NCI-H2081 (cell line): ENCODE measurements at places on chromosomes 5 and 9.

DNA sequence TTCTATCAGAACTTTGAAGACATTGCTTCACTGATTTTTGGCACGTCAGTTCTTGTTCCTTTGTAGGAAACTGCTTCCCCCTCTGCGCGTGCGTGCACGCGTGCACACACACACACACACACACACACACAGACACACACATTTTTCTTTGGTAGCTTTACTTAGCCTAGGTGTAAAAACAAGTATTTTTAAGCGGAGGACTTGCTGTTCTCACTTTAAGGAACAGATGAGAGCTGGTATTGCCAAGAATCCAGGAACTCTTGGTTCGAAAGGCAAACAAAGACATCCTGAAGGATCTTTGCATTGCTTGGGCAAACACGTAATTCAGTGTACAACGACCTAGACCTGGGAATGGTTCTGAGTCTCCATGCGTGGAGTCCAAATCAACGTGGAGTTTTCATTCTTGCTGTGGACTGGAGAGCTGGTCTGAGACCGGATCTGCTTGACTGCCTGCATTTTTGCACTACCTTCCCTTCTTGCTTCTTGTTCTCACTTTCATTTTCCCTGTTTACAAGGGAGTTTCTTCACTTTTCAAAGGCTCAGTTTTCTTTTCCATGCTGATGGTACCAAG is 8.2 kb downstream of the TMEM268 start:
- no peak for DNase-seq

GRCh38 chr9:125574126-125574877 is 132.7 kb downstream of the MAPKAP1 start:
- no peak for DNase-seq

DNA sequence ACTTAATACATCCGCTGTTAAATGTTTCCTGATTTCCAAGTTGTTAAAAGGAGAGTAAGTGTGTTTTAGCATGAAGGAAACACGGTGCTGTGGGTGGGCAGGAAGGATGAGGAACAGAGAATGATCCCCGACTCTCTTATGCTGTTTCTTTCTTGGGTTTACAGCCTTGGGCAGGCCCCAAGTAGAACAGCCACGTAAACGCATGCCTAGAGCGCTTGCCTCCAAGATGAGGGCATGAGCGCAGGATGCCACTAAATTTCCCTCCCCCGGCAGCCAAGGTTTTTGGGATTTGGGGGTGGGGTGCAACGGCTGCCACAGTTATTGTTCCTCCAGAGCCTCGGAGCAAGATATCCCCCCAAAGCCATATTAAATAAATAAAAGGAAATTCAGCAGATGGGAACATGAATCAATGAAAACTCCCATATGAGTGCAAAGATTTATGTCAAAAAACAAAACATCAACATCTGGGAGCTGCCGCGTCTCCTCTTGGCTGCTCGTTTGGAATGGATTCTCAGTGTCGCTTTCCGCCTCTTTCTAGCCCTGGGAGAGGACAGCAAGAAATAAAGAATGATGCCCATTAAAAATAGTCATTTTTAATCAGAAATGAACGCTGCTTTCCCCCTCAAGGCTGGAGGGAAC is 10.0 kb upstream of the DELE1 start:
- no peak for DNase-seq

DNA sequence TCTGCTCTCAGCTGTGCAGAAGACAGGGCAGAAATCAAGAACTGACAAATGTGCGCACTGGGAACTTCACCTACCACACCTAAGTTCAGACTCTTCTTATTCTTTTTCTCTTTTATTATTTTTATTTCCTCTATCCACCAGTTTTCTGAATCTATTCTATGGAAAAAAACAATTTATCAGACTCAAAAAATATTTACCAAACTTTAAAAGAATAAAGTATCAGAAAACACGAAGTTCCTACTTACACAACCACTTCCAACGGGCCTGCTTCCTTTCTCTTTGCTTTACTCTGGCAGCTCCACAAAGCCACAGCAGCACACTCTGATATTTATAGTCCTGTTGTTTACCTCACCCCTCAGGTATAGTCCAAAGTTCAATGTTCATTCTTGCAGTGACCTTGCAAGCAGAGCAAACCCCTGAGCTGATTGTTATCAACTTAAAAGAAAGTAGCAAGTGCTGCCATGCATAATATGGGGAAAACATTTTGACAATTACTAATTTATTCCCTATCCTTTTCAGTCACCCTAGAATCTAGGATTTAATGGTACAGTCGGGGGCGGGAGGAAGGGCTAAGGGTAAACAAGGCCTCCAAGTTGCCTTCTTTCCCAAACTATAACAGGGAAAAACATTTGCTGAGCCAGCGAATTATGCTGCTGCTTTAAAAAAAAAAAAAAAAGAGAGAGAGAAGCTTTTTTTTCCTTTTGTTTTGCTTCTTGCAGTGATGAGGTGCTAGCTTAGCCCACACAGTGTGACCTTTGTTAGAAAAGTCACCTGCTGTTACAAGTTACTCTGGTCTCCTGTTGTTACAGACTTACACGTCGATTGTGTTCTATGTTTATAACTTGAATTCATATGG is at the start of gene SELENOP:
TSS of gene SELENOP (minus strand) at position 302 of the 856 bp plus-strand sequence. CDS start 3,539 bp downstream, outside the sequence.
- DNase-seq = peak; percentile 41

- no peak for DNase-seq
Measured at GRCh38 chr5:56818450-56819037, 3.2 kb downstream of the MAP3K1 start.

DNA sequence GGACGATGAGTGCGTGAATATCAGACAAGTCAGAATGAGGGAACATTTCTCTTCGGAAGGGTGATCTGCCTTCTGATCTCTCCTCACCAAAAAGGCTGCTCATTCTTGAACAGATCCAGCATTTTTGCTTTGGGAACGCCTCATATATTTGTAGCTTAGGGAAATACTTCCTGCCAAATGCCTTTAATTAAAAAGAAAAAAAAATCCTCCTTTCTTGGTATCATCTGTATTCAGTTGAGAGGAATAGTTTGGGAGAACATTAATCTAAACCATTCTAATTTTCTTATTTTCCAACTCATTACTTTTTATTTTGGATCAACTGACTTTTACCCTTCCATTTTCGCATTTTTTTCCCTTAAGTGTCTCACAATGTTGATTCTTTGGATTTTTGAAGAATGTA is 163.4 kb downstream of the SNX18 start:
- no peak for DNase-seq

GRCh38 chr9:6305954-6306563 is 22.1 kb upstream of the TPD52L3 start:
- peak; percentile 54 for DNase-seq

GRCh38 chr5:180718810-180719453 is 20.9 kb downstream of the OR2Y1 start:
- DNase-seq = no peak

DNA sequence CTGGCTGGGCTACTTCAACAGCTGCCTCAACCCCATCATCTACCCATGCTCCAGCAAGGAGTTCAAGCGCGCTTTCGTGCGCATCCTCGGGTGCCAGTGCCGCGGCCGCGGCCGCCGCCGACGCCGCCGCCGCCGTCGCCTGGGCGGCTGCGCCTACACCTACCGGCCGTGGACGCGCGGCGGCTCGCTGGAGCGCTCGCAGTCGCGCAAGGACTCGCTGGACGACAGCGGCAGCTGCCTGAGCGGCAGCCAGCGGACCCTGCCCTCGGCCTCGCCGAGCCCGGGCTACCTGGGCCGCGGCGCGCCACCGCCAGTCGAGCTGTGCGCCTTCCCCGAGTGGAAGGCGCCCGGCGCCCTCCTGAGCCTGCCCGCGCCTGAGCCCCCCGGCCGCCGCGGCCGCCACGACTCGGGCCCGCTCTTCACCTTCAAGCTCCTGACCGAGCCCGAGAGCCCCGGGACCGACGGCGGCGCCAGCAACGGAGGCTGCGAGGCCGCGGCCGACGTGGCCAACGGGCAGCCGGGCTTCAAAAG is 36.9 kb upstream of the TTC1 start:
- DNase-seq = peak; percentile 48

DNA sequence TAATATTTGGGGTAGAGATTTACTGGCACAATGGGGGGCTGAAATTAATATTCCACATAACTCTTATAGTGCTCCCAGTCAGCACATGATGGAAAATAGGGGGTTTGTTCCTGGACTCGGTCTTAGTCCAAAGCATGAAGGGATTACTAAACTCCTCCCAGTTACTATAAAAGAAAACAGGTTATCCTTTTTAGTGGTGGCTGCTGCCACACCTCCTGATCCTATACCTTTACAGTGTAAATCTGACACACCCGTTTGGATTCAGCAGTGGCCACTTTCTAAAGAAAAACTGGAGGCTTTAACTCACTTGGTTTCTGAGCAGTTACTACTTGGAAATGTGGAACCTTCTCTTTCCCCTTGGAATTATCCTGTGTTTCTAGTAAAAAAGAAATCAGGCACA is 572.9 kb upstream of the PTGER4 start:
- no peak for DNase-seq

GRCh38 chr5:141914199-141914743 is 9.4 kb upstream of the DELE1 start:
- no peak for DNase-seq

DNA sequence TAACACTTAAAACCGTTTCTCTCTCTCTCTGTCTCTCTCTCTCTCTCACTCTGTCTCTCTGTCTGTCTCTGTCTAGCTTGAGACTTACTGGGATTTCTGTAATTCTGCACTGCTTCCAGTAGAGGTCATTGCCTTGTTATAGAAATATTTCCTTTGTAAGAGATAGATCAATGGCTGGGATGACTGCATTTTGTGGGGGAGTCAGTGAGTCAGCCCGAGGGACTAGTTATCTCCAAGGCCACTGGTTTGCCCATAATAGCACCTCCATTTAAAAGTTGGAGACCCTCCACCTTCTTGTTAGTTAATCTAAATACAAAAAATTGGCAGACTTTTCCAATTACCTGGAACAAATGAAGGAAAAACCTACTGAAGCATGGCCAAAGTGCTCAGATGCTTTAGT is 547.2 kb downstream of the LRRC70 start:
- no peak for DNase-seq

GRCh38 chr5:102781359-102781758 is 26.3 kb downstream of the PAM start:
- DNase-seq = no peak

DNA sequence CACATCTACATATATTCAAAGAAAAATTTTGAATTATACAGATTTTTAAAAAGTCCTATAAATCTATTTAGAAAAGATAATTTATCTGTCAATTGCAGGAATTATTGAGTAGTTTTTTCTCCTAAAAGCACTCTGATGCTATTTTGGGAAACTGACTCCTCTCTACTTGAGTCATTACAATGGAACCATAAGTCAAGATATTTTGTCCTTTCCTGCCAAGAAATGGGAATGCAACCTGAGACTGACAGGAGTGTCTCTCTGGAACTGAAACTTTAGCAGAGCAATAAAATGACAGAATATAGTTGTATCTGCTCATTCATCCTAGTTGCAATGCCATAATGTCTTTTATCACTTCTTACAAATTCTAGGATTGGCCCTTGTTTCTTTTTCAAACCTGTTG is 48.6 kb downstream of the CARTPT start:
- DNase-seq = no peak

GRCh38 chr5:15499528-15500324 is at the start of gene FBXL7:
FBXL7 (plus strand) TSS chr5:15500180.
- peak; percentile 39 for DNase-seq

DNA sequence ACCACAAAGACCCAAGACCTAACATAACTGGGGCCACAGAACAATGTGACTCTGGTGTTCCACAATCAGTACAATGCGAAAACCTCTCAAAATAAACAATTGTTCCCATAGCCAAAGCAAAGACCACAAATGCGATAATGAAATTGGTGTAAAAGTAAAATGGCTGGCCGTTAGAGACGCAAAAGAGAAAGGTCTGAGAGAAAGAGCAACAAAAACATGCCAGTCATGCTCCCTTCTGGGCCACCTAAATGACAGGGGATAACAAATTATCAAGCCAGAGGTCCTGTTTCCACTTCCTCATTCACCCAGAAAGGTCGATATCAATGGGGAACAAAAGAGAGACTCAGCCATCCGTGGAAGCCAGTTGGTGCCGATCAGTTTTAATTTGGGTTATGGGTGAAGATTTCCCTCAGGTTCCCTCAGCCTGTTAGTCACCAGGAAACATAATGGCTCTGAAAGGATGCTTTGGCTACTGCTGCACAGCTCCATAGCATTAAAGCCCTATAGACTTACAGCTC is 9.2 kb upstream of the CFAP95 start:
- DNase-seq = no peak

GRCh38 chr5:180133971-180134508 is 62.5 kb upstream of the RNF130 start:
- DNase-seq = no peak

- no peak for DNase-seq
Measured at GRCh38 chr9:110622368-110622767, 42.8 kb upstream of the SVEP1 start.

DNA sequence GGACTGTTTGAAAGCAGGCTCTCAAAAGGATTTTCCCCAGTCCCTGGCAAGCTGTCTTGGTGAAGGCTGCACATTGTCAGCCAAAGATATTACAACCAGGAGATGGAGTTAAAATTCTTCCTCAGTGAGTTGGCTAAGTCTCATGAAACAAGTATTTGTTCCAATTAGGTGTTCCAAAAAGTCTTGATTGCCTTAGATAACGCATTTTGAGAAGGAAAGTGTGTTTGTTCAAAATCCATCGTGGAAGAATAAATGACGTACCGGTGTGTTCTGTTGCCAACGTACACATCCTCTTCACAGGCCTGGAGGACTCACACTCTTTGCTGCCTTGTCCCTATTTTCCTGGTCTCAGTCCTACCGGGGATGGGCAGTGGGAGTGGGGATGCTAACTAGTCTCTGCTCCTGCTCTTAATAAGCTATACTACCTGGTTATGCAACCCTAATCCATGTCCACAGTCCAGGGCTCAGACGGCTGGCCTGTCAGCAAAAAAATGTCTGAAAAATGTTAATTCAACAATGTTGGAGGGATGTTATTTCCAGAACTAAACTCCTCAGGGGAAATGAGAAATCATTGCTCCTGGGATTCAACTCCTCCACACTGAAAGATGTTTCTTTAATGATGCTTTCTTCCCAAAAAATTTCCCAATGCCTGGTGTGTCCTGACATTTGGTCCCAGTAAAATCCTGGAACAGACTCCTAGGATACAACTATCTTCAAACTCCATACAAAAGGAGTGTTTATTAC is 175.3 kb upstream of the KLF9 start:
- DNase-seq = no peak

DNA sequence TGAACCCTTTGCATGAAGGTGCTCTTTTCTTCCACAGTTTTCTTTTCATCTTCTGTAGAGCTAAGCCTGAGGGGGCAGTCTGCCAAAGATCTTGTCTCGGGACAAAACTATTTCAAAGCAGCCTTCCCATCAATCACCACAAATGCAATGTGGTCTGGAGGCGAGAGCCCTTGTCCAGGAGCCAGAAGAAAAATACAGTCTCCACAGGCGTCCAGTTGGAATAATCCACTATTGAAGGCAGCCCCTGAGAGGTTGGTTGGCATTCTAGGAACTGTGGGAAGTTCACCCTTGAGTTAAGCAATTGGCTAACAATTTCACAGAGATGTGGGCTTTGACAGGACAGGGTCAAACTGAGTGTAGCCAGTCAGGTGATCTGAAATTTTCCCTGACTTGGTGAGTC is 72.0 kb downstream of the SEMA6A start:
- DNase-seq = no peak
